ENCODE measurements at places on chromosomes 5 and 9.

DNA sequence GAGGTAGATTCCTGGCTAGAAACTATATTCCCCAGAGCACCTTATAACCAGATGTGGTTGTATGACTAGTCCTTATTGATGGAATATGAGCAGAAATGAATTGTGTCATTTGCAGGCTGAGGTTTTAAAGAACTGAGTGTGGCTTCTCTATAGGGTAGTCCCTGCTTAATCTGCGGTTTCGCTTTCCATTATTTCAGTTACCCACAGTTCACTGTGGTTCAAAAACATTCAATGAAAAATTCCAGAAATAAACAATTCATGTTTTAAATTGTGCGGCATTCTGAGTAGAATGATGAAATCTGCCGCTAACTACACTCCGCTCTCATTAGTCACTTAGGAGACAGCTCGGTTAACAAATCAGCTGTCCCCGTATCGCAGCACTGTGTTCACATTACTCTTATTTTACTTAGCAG, 65.1 kb downstream of the ANKRD55 start:
- DNase-seq: no peak

DNA sequence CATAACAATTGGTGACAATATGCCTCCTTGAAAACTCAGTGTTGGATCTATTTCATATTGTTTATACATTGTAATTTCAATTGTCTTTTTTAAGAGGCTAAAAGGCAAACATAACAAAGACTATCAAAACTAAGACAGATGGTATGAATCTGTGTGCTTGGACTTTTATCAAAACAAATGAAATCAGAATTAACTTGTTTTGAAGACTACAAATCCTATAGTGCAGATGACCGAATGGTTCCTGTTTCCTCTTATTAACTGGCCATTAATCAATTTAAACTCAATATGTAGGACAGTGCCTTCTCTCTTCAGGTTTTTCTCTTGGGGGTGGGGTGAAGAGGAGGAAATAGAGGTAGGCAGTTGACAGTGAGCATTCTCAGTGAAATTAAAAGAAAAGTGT, 366.9 kb upstream of the GRAMD2B start:
- no peak for DNase-seq

DNA sequence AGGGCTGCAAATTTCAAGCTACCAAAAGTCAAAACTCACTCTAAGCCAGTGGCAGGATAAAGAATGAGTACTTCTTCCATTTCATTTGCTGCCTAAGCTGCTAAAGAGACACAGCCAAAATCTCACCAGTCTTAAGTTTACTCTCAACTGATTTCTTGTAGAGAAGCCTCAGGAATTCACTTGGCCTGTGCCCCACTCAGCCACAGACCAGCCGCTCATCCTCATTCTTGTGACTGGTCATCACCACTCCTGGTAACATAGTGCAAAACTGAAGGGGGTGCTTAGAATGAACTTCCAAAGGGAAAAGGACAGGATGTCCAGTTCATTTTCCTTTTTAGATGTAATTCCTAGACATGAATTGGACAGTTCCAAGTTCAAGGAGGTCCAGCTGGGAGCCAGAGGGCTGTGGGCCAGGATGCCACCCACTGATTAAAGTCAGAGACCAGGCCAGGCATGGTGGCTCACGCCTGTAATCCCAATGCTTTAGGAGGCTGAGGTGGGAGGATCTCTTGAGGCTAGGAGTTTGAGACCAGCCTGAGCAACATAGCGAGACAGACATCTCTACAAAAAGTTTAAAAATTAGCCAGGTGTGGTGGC, 72.7 kb upstream of the RANBP3L start:
- DNase-seq: no peak

DNA sequence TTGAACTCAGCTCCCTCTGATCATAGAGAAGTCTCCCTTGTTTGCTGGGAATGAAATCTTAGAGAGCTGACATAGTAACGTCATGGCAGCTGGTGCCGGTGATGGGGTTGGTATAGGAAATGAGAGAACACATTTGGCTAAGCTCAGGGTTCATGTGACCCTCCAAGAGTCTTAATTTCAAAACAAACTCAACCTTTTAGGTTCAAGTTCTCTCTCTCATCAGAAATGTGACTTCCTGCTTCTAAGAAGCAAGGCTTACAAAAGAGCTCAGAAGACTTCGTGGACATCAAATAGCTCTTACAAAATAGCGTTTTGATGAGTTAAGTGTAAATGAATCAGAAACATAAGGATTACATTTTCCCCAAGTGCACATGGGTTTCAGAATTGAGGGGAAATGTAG, 97.3 kb downstream of the PAPPA start:
- no peak for DNase-seq

GRCh38 chr9:121322037-121322736, 47.9 kb downstream of the STOM start:
- DNase-seq: no peak

- DNase-seq: no peak
These were observed 481.9 kb downstream of the CTNND2 start for GRCh38 chr5:11422342-11422741.

- DNase-seq: no peak
These were observed 32.1 kb downstream of the ARL15 start for GRCh38 chr5:54278036-54278830.

GRCh38 chr9:137087409-137087925, 682 bp downstream of the MAN1B1 start:
- DNase-seq: no peak

DNA sequence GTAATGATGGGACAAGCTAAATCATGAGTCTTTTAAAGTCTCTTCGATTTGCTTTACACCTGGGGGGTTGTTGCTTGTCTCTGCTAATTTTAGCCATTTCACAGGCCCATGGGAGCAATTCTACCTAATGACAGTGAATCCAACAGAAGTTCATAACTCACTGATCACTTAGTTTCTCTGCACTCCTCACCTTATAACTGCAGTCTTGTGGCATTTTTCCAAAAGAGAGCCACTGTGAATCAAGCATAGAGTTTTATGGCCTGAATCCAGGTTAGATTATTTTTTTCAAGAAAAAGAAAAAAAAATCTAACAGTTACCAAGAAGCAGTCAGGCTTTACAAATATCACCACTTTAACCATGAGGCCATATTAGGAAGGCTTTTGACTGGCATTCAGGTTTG, 1.5 kb upstream of the IL7R start:
- DNase-seq: no peak

Measured in NCI-H526 (cell line).